ENCODE measurements at places on chromosomes 12 and 14. TPM values are rescaled to one million over a fixed set of nuclear protein-coding genes. Genes with fewer than 3 reads are reported as not detected.

Gene HHIPL1
- 12.3 TPM for total RNA-seq

Gene AKAP6
- 2.2 TPM for total RNA-seq

Gene ESR2
- not detected for total RNA-seq

Gene ZFHX2
- total RNA-seq = 0.59 TPM

Gene PPP4R4
- 0.29 TPM for total RNA-seq

Gene EPYC
- 1.8 TPM for total RNA-seq

Gene ERBB3
- total RNA-seq = 1.1 TPM

Gene TBX3
- total RNA-seq = 11.9 TPM

Gene DICER1
- 53.6 TPM for total RNA-seq

Gene RBM19
- total RNA-seq = 27.5 TPM

Gene FLRT2
- total RNA-seq = 39.1 TPM

Gene ESRRB
- under 0.01 TPM for total RNA-seq

Gene CLEC12A
- total RNA-seq = 0.29 TPM

Gene USP44
- total RNA-seq = under 0.01 TPM

Gene ANO4
- not detected for total RNA-seq

Gene ACSM4
- total RNA-seq = not detected

Gene NACA
- 845 TPM for total RNA-seq
